ENCODE measurements at places on chromosomes 6 and 20.

GRCh38 chr20:20520776-20521175 is 152.9 kb downstream of the INSM1 start:
- no peak for DNase-seq

DNA sequence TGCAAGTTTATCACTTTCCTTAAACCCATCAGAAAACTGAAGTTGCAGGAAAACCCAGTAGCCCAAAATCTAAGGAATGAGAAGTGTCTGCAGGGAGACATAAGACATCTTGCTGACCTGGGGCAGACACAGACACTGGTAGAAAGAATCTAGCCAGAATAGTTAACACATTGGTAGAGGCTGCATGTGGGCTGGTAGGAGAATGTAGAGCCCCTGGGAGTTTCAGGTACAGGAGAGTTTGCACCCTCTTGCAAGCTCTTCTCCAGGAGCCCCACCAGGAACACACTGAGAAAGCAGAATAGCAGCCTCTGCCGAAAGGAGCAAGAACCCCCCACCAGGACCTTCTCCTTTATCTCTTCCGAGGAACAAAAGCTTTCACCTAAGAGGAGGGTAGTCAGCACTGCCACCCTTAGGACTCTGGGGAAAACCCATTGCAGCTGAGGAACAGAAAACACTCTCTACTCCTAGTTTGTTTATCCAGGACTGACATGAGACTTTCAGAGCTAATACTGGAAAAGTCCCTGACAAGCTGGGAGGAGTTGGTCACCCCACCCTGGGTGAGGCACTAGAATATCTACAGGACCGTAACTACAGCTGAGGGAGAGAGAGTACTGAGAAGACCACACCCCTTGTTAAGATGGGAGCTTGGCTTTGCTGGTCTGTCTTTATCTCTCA is 10.5 kb upstream of the OGFRL1 start:
- DNase-seq, result no peak

DNA sequence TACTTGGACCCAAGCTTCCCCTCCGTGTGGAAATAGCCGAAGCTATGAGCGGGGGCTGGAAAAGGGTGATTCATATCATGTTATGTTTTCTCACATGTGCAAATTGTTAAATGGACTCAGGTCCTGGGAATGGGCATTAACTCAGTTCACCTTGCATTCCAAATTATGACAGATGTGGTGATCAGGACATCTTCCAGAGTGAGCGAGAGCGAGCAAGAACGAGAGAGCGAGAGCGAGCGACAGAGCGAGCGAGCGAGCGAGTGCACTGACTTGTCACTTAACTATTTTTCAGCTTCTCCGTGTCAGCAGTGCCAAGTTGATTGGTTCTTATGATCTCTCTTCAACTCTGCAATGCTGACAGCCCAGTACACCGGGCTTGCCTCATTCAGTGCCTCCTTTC is 437.4 kb upstream of the NRSN1 start:
- no peak for DNase-seq

GRCh38 chr20:51574248-51575033 is 31.9 kb upstream of the NFATC2 start:
- DNase-seq, result no peak

GRCh38 chr6:45209762-45210161 is 118.4 kb upstream of the RUNX2 start:
- DNase-seq, result no peak

- no peak for DNase-seq
Observed at GRCh38 chr6:151716526-151716932, 91.0 kb upstream of the ESR1 start.

- DNase-seq, result no peak
Observed at GRCh38 chr6:128131566-128131965, 230.7 kb upstream of the THEMIS start.

DNA sequence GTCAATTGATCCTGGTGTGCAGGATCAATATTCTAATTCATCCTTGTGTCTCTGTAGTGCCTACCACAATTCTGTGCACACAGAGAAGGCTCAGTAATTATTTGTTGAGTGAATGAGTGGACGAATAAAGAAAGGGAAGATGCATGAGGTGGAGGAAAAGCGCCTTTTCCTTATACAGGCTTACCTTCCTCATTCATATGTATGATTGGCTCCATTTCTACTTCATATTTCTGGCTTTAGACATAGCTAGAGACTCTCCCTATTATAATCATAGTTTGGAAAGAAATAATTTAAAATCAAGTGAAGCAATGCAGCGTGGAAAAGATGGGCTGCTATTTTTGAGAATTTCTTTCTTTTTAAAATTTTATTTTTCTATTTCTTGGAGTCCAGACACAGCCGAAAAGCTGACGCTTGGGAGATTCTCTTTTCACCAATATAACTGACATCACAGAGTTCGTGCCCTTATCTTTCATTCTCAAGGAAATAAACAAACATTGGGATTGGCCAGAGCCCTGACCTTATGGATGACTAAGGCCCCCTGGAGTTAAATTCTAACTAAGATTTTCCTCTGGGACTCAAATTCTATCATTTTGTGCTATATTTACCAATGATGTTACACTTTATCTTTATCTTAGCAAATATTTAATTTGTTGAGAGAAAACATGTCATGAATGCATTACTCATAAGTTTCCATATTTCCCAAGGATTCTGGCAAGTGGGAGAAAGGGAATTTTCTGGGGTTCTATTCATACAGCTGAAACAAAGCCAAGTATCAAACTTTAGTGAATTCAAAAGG is 48.1 kb downstream of the PRL start:
- no peak for DNase-seq

DNA sequence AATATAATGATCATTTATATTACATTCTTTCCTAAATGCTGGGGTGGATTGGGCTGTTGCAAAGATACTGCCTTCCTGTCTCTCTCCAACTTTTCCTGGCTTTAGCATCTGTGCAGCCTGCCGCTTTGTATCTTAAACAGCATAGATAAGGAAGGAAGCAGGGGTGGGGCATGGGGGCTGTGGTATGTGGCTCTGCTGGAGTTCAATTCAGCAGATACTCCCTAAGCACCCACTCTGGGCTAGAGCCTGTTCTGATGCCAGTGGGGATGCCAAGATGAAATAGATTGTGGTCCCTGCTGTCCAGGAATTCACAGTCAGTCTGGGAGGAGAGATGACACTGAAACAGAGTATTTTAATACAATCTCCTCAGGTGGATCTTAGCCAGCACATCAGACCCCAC is 56.8 kb downstream of the EIF2S2 start:
- DNase-seq, result no peak

DNA sequence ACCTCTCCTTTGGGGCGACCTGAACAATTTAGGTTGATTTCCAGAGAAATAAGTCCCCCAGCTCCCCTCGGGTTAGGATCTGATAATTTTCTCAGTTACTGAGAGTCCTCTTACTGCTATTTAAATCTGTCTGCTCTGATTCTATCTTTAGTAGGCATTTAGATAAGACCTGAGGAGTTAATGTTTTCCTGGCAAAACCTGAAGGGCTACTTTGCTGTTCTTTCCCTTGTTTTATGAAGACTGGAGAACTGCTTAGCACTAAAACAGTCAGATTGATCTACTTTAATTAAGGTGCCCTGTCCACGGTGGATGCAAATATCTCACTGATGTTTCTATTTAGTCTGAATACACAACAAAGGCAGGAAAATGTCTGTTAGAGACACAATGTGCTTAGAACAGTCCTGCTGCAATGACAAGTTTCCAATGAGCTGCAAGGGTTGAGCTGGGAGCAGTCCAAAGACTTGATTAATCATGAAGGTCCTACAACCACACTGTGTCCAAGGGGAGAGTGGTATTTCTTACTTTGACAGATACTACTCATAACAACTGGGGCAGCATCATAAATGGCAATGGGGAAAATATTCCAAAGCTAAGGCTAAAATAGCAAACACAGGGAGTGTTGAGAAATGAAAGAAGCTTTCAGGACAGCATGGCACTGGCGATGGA is 15.7 kb downstream of the ADTRP start:
- DNase-seq, result no peak

DNA sequence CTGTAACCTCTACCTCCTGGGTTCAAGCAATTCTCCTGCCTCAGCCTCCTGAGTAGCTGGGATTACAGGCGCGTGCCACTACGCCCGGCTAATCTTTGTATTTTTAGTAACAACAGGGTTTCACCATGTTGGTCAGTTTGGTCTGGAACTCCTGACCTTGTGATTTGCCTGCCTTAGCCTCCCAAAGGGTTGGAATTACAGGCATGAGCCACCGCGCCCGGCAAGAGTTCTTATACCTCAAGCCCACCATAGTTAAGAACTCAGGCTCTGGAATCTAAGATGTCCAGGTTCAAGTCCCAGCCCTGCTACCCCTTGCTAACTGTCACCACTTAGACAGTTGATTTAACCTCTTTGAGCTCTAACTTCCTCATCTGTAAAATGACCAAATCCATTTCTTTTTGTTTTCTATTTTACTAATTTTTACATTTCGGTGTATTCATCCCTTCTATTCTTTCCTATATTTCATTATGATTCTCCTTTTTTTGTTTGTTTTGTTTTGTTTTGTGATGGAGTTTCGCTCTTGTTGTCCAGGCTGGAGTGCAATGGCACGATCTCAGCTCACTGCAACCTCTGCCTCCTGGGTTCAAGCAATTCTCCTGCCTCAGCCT is 104.8 kb upstream of the ZNF217 start:
- no peak for DNase-seq

GRCh38 chr6:7723041-7723447 is 2.9 kb upstream of the BMP6 start:
- peak; percentile 84 for DNase-seq

All from fibroblast of the conjunctiva (primary cell).